NCI-H2081 treated with DMSO at 0.1 percent for 48 hours (cell line): ENCODE measurements at places on chromosomes 5 and 9.

- DNase-seq = no peak
Observed at GRCh38 chr5:21663082-21663481, 1190.1 kb downstream of the CDH12 start.

DNA sequence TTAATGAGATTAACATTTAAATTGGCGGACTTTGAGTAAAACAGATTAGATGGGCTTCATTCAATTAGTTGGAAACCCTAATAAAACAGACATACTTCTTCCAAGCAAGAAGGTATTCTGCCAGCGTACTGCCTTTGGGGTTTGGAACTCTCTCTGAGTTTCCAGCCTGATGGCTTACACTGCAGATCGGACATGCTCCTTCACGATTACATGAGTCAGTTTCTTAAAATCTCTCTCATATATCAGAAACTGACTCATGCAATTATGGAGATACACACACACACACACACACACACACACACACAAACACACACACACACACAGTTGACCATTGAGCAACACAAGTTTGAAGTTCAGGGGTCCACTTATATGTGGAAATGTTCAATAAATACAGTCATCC, 789.4 kb downstream of the CDH12 start:
- no peak for DNase-seq

DNA sequence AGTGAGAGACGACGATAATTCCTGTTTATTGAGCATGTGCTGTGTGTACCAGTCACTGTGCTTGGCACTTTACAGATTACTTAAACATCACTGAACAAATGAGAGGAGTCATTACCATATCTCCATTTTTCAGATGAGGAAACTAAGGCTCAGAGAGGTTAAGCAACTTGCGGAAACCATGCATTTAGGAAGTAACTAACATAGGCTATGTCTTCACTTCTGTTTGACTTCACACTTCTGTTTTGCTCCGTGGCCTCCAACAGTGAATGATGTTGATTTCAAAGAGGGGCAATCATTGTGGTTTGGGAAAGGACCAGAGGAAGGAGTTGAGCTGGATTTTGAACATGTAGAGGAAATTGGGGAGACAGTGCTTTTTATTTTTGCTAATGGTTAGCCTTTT, 16.7 kb downstream of the GCNT1 start:
- no peak for DNase-seq

DNA sequence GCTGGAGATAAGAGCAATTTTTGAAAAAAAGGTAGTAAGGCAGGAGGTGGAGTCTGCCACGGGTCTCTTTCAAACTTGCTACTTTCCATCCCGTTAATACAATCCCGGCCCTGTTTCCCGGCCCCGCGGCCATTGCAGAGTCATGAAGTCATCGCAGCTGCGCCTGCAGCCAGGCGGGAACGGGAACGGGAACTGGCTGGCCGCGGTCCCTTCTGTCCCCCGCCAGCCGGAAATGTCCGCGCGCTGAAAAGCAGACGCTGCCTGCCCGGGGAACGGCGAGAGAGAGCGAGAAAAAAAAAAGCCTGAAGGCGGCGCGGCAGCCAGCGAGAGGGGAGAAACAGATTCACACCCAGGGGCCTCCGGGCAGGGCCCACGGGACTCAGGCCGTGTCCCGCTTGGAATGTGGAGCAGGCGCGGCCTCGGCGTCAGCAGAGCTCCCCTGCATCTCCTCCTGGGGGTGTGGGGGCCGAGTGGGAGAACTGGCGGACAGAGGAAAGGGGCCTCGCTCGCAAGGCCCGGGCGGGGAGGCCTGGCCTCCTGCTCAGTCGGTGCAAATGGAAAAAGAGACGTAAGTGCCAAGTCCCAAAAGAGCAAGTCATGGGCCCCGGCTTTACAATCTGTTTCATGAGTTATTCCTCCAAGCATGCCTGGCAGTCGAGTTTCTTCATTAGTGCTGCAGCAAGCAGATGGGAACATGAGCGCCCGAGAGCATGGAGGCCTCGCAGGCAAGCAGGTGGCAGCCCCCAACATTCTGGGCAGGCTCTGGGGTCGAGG, 201.2 kb upstream of the GAS1 start:
- no peak for DNase-seq

DNA sequence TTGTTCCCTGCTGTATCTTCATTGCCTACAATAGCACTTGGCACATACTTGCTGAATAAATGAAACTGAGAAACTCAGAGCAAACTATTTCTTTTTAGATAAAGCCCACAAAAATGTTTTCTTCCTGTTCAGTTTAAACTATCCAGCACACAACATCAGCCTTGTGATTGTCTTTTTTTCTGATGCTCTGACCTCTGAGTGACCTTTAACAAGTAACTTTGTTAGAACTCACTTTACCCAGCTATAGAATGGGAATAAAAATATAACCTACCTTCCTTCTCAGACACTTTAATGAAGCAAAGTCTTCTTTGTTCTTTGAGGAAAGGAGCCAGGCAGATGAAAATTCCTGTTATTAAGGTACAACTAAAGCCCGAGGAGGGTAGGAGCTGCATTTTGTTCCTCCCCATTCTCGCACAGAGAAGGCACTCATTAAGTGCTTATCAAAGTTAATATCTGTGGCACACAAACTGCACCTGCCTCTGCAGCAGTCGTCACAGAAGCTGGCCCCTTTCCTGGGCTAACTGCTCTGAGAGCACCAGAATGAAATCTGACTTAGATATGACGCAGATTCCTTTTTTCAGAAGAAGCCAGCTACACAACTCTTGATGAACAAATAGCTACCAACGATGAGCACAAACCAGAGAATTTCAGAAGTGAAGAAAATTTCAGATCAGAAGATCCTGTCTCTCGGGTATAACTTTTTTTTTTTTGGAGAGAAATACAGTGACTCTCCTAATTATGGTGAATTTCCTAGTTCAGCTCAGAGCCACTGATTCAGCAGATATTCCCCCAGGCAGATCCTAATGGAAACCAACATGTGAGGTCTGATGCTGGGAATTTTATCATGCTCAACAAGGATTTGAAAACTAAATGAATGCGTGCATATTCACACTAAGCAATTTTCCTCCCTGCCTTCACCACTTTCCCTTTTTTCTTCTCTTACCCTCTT, 31.0 kb upstream of the NR3C1 start:
- no peak for DNase-seq

- DNase-seq = no peak
Observed at GRCh38 chr9:132007371-132008025, 72.2 kb downstream of the MED27 start.

GRCh38 chr5:141866096-141866495, 12.1 kb downstream of the PCDH1 start:
- DNase-seq = no peak

- DNase-seq = no peak
Observed at GRCh38 chr9:81417299-81417675, 272.1 kb downstream of the TLE1 start.

DNA sequence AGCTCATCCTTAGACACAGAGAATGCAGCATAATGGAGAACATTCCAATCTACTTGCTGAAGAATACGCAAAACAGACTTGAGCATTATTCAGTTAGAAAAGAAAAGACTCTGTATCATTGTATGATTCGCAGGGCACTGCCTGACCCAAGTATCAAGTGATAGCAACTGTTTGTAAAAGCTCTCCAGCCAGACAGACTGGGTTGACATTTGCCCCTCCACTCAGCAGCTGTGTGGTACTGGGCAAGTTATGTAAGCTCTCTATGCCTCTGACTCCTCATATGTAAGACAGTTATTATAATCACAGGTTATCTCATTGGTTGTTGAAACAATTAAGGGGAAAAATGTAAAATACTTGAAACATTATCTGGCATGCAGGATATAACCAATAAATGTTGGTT, 505.0 kb downstream of the ELAVL2 start:
- DNase-seq = no peak

DNA sequence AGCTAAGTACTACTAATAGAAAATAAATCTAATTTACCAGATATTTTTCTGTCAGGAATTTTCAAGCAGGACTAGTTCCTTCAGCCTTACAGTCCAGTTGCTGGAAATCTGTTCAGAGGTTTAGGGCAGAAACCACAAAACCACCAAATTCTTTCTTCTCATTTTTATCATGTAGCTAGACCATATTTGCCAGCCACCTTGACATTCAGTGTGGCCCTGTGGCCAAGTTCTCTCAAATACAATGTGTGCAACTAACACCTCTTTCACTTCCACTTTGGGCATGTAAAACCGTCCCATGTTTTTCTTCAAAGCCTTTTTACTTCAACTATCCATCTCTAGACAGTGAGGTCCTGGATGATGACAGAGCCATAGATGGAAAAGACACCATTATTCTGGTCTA, 1133.2 kb upstream of the CDH18 start:
- no peak for DNase-seq
